ENCODE measurements at places on chromosomes 2 and 18.
A peak's percentile ranks its signal among the peaks of the same experiment; 100 is the strongest.

- no peak for DNase-seq
These were observed 32.5 kb upstream of the FHOD3 start for GRCh38 chr18:36265015-36265414.

GRCh38 chr2:36655453-36655852 is 41.1 kb upstream of the VIT start:
- no peak for DNase-seq

GRCh38 chr2:1900732-1901131 is 156.4 kb upstream of the PXDN start:
- no peak for DNase-seq

- peak; percentile 1 for DNase-seq
These were observed 2.7 kb downstream of the TNP1 start for GRCh38 chr2:216857131-216857550.
